Fibroblast of the aortic adventitia (primary cell): ENCODE measurements at places on chromosomes 6 and 20.

GRCh38 chr6:37353761-37354525, at the start of gene RNF8:
RNF8 (plus strand) TSS chr6:37353983; CDS start chr6:37354165, 182 bp downstream.
- DNase-seq, result peak; percentile 82

DNA sequence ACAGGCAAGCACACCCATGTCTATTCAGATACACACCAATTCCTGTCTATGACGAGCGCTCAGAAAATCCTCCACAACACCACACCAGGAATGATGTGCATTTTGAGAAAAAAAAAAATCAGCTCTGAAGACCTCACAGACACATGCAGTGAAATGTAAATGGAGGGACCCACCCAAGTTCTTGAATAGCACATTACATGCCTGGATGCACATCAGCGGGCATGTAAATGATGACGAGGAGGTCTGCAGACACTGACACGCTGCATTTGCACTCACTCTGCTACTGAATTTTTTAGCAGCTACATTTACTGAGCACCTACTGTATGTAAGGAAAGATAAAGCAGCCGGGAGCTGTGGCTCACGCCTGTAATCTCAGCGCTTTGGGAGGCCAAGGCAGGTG, 14.7 kb downstream of the NRSN2 start:
- no peak for DNase-seq

DNA sequence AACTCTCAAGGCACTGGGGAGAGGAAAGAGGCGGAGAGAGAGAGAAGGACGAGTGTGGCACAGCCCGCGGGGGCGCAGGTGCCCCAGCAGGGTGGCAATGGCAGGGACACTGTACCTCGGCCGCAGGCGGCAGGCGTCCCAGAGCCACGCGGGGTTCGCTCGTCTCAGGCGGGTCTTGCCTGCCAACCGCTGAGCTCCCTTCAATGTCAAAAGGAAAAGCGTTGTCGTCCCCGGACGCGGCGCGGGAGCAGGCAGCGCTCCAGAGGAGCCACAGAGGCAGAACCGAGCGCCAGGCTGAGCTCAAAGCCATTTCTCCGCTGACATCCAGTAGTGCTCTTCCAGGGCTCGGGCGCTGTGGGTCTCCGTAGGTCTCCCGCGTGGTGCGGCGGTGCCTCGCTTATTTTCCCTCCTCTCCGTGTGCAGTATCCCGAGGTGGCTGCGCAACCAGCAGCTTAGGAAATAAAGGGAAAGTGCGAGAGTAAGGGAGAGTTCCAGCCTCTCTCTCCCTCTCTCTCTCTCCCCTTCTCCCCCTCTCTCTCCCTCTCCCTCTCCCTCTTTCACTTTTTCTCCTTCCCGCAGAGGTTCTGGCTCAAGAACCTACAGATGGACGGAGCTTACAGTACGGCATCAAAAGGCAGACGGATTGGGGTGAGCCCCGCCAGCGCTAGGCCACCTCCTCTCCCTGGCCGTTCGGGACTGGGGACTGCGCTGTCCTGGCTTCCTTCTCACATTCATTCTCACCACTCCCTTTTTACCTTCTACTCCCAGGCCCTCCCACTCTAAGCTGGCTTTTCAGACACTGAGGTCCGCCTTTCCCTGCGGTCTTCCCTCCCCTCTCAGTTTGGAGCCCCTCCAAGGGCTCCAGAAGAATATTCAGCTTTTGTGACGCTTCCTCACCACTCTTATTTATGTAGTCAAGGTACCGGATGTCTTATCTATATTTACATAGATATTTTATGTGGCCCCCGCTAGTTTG, at the start of gene LAMA4:
Gene LAMA4, minus strand, starts transcription at position 727 of the 976 bp plus-strand sequence. Its CDS starts 417 bp downstream, at position 310.
- DNase-seq, result peak; percentile 81

DNA sequence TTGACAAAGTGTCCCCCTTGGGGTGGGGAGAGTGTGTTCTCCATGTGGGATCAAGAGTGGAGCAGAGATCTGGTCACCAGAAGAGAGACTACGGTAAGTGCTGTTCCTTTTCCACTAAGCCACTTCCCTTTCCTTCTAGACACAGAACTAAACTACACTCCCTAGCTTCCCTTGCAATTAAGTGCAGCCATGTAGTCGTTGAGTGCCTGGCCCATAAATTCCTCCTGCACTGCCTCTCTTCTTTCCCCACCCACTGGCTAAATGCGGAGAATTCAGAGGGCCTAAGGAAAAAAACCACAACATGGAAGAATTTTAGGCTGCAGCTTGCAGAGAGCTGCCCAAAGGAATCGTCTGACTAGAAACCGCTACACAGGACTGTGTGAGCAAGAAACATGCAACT, 1.5 kb downstream of the WDR27 start:
- DNase-seq, result peak; percentile 37

- DNase-seq, result no peak
Measured at GRCh38 chr6:155995281-155995680, 539.6 kb upstream of the NOX3 start.

GRCh38 chr20:39874049-39874893, 814.8 kb downstream of the MAFB start:
- peak; percentile 88 for DNase-seq

DNA sequence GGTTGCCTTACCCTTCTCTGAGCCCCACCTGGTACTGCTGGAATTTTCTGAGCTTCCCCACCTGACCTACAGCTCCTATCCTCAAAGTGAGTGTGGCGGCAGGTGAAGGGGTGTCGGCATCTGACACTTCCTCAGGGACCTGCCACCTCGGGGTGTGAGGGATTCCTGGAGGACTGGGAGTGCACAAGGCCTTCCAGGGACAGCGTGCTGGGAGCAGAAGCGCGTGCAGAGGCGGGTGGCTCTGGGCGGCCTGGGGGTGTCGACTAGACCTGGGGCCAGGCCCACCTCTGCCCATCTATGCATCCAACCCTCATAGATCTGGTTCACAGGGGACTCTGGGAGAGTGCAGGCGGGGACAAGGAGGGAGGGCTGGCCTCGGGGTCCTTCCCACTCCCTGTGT, 7.8 kb downstream of the DLGAP4 start:
- DNase-seq, result no peak

DNA sequence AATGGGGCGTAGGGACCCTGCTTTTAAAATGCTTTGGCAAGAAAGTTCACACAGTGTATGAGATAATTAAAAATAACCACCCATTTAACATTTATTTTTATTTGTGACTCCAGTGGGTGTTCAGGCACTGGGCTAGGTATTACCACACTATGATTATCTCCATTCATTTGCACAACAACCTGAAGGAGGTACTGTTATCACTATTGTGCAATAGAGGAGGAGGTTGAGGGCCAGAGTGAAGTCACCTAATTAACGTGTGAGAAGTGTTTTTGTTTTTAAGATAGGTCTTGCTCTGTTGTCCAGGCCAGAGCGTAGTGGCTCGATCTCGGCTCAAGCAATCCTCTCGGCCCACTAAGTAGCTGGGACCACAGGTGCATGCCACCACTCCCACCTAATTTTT, 29.2 kb downstream of the MAK start:
- no peak for DNase-seq

- no peak for DNase-seq
Measured at GRCh38 chr20:10783707-10784553, 110.1 kb upstream of the JAG1 start.

- DNase-seq, result peak; percentile 66
Measured at GRCh38 chr6:139124887-139125672, 9.8 kb upstream of the HECA start.

DNA sequence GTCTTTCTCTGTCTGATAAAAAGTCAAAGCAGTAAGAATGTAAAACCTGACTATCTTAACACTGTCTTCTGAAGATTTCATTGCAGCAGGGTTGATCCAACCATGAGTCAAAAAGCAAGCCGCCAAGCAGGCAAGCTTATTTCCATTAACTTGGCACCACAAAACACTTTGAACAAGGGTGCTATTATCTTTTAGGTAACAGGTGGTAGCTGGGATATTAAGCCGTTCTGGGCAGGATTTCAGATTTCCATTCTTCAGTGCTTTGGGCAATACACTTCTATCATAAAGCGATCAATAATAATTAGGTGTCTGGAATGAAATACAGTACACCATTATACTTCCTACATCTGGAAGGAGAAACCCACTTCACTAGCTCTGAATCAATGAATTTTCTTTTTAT, 181.9 kb downstream of the TBC1D7 start:
- DNase-seq, result no peak

DNA sequence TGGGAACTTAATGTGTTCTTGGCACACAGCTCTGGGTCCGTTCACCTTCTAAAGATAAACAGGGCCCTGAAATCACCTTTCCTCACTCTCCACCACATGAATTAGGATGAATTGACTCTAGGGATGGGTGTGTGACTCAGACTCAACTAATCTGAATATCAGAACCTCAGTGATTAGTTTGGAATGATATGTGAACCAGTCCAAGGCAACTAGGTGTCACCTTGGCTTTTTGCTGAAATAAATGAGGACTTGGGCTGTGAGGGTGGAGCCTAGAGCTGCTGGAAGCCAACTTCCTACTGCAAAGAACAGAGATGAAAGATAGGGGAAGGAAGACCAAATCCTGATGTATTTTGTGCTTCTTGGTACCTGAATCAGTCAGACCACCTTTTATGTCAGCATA, 132.0 kb upstream of the RNF24 start:
- DNase-seq, result no peak

GRCh38 chr6:139175389-139175948, 40.6 kb downstream of the HECA start:
- DNase-seq, result no peak

DNA sequence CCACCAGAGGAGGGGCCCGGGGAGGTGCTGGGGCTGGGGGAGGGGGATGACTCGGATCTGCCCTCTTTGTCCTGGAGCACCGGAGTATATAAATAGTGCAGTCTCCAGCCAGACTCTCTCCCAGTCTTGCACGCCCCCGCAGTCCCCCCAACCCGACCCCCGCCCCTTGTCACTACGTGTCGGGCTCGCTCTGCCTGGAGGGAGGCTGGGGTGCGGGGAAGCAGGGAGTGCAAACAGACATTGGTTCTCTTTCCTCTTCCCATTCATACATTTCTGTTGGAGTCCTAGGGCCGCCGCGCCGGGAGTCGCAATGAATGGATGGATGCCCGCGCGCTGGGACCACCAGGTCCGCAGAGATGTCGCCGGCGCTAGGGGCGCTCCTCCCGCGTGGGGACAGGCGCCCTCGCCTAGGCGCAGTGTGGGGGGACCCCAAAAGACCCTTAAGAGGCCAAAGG, 179.3 kb downstream of the TBXT start:
- no peak for DNase-seq

GRCh38 chr6:35089216-35089934, 51.8 kb downstream of the TCP11 start:
- no peak for DNase-seq

GRCh38 chr20:45927071-45927878, 7.2 kb upstream of the PCIF1 start:
- no peak for DNase-seq

- DNase-seq, result no peak
Measured at GRCh38 chr6:26202811-26203583, 115.8 kb downstream of the HFE start.

DNA sequence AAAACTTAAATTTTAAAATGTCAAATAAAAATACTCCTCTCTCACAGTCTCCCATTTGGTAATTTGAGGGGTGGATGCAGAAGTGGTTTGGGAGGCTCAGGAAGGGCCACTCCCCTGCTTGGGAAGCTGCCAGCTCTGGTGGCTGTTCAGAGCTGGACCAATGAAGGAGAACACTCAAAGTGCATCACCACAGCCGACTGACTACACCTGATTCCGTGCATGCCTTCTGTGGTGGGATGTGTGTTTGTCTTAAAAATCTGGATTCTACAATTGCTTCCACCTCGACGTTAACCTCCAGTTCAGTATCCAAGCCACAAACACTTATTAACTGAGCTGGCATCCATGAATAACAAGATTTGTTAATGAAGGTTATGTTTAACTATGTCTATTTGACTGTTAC, 137.3 kb downstream of the FOXC1 start:
- DNase-seq, result no peak

GRCh38 chr6:83073615-83074014, 6.1 kb downstream of the DOP1A start:
- no peak for DNase-seq

DNA sequence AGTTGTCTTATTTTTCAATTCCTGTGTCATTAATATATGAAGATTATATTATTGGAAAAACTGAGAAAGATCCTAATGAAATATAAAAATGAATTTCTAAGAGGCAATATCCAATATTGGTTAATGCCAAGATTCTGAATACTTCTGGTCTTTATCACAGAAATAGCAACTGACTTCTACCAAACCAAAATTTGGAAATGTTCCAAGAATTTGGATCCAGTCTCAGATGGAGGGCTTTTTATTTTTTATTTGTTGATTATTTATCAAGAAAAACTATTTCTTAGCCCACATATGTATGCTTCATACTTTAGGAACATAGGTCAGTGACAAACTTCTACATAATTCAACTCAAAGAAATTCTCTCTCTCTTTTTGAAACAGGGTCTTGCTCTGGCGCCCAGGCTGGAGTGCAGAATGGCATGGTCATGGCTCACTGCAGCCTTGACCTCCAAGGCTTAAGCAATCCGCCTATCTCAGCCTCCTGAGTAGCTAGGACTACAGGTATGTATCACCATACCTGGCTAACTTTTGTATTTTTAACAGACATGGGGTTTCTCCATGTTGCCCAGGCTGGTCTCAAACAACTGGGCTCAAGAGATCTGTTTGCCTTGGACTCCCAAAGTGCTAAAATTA, 13.1 kb downstream of the NUP43 start:
- DNase-seq, result no peak

DNA sequence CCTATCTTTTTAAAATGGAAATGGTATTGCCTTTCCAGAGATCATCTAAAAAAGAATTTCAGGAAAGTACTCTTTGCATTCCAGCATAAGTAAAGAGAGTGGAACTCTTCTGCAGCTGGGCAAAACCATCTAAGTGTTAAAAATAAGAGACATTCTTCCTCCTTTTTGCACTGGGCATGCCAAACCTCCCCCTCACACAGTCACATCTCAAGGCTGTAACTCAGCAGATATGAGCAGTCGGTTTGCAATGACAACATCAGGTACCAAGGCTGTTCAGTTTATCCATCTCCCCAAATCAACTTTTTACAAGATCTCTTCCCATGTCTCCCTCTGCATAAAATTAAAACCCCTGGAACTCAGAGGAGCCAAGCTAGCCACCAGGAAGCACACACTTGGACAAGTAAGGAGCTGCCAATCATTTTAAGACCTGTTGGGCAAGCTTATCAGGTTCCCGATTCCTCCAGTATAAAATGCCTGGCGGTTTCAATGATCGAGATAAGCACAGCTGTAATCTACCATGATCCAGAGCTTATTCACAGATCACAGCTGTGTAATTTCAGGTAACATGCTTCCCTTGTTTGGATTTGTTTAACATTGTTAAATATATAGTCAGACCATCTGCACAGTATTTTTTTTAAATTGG, 23.2 kb downstream of the ID4 start:
- DNase-seq, result no peak

GRCh38 chr6:108406943-108407342, 112.1 kb downstream of the AFG1L start:
- peak; percentile 9 for DNase-seq

GRCh38 chr20:33160681-33161080, 7.3 kb upstream of the BPIFA2 start:
- DNase-seq, result no peak
